ENCODE measurements at places on chromosomes 11 and 22.
A peak's percentile ranks its signal among the peaks of the same experiment; 100 is the strongest.

- DNase-seq, result no peak
Measured at GRCh38 chr11:23995891-23996290, 501.0 kb upstream of the LUZP2 start.

DNA sequence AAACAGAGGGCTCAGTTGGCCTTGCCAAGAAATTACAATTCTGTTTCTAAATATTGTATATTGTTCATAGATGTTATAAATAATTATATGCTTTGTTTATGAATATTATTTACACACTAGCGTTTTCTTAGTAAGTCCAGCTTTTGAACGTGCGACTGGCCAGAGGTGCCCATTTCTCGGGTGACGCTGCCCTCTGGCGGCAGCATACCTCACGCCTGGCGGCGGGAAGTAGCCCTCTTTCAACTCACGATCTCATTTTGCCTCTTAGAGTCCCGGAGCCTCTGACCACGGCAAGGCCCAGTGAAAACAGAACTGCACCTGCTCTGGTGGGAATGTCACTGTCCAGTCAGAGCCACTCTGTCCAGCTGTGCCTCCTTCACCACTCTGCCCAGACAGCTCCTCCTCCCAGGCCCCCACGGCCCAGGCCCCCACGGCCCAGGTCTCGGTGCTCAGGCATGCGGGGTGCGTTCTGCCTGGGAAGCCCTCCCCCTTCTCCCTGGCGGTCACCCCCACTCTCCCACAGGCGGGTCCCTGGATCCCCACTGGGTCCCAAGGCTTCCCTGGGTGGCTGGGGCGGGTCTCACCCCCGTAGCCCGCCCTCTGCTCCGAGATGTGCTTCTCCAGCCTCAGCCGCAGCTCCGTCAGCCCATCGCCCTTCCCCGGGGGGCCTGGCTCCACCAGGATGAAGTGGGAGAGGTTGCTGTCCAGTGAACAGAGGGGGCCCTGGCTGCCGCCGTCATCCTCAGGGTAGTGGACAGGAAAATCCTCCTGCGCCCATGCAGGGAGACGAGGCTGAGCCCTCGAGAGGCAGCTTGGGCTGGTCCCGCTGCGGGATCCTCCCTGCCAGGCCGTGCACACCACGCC lies 19.3 kb downstream of the TSSC4 start:
- DNase-seq, result no peak

GRCh38 chr11:86627776-86628455 lies 44.5 kb downstream of the ME3 start:
- DNase-seq, result no peak

- no peak for DNase-seq
Measured at GRCh38 chr11:128271401-128271800, 316.0 kb downstream of the ETS1 start.

DNA sequence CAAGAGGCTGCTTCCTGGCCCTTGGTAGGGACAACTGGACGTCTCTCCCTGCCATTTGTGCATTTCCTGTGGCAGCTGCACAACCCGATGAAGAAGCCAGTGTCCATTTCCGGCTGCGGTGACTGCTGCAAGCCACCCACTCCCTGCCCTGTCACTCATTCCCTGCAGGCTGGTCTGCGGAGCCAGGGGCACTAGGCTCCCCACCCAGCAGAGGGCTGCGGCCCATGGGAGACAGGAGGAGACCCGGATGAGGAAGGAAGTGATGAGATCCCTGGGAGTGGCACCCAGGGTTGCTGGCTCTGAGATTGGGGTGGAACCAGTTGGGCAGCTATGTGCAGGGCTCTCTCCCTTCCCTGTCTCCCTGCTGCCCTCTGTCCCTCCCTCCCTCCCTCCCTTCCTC lies 10.0 kb upstream of the MYRF start:
- DNase-seq, result no peak

GRCh38 chr11:1057806-1058205 lies 16.9 kb upstream of the MUC2 start:
- no peak for DNase-seq

DNA sequence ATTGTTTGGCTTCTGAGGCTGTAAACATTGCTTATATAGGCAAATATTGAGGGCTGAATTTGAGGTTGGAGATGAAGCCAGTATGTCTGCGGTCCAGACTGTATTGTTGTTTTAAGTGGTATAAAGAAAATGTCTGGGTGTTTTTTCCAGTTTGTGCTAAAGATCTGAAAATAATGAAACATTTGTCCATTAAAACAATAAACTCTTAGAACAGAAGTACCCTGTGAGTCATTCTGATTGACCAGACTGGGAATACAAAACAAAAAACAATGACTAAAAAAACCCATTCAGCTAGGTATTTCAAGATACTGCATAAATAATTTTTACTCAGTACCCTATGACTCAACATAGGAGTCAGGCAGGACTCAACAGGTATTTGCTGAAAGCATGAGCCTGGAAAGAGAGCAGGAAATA lies 20.4 kb downstream of the ALKBH8 start:
- DNase-seq, result no peak

GRCh38 chr11:38498721-38499120 lies 1900.7 kb upstream of the RAG2 start:
- DNase-seq, result no peak

DNA sequence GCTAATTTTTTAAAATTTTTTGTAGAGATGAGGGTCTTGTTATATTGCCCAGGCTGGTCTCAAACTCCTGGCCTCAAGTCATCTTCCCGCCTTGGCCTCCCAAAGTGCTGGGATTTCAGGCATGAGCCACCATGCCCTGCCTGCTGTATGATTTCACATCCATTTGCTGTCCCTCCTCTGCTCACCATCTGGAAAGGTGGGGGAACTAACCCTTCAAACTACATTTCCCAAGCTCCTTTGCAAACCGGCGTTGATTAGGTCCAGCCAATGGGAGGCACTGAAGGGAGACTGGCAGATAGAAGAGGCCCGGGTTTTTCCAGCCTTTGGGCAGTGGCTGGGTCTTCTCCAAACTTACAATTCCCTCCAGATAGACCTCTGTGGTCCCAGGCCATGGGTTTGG lies 19.3 kb downstream of the RFPL1 start:
- DNase-seq, result no peak

GRCh38 chr11:45560913-45561281 lies 104.5 kb downstream of the CHST1 start:
- no peak for DNase-seq

- DNase-seq, result no peak
Measured at GRCh38 chr11:35302398-35302797, 117.0 kb downstream of the SLC1A2 start.

- no peak for DNase-seq
Measured at GRCh38 chr22:23204541-23205157, 24.3 kb downstream of the BCR start.

DNA sequence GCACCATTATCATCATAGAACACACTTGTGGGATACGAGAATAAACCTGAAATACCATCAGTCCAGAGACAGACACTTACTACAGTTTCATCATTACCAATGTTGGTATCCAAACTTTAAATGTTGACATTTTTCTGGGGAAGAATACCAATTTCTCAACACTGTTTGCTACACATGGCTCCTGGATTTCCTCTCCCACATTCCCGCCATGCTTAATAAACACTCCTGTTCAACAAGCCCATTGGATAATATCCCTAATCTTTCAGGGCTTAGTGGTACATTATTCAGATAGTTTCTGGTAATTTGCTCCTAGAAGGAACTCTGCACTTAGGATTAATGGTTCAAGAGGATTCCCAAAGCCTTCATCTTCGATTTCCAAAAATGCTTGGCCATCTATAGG lies 48.2 kb downstream of the CSF2RB start:
- no peak for DNase-seq

GRCh38 chr11:32580967-32581366 lies 2.7 kb upstream of the EIF3M start:
- no peak for DNase-seq

- no peak for DNase-seq
Measured at GRCh38 chr11:89119426-89119825, 53.6 kb upstream of the GRM5 start.

DNA sequence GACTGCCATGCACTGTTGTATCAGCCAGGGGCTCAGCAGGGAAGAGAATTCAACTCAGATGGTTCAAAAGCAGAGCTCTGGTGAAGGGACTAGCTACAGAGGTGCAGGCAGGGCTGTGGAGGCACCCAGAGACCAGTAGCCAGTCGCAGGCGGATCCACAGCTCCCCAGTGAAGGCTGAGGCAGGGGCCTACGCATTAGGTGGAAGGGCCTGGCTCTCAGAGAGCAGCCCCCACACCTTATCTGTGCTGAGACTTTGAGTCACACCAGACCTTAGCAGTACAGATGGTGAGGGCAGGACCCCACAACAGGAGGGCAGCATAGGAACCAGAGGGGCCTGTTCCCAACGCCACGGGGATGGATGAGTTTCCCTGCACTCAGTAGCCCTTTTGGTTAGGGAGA lies 189.6 kb downstream of the DSCAML1 start:
- DNase-seq, result no peak

- no peak for DNase-seq
Measured at GRCh38 chr11:80473562-80473961, 1032.7 kb upstream of the TENM4 start.

- no peak for DNase-seq
Measured at GRCh38 chr11:82862379-82862778, 37.9 kb downstream of the PRCP start.

GRCh38 chr11:34427186-34427805 lies 11.4 kb upstream of the CAT start:
- peak; percentile 66 for DNase-seq
